NCI-H1048 (cell line): ENCODE measurements at places on chromosomes 16 and 17.

- no peak for DNase-seq
Observed at GRCh38 chr16:4660454-4661007, 32.8 kb upstream of the NUDT16L1 start.

- DNase-seq: no peak
Observed at GRCh38 chr16:27686926-27687325, 137.0 kb downstream of the KATNIP start.

DNA sequence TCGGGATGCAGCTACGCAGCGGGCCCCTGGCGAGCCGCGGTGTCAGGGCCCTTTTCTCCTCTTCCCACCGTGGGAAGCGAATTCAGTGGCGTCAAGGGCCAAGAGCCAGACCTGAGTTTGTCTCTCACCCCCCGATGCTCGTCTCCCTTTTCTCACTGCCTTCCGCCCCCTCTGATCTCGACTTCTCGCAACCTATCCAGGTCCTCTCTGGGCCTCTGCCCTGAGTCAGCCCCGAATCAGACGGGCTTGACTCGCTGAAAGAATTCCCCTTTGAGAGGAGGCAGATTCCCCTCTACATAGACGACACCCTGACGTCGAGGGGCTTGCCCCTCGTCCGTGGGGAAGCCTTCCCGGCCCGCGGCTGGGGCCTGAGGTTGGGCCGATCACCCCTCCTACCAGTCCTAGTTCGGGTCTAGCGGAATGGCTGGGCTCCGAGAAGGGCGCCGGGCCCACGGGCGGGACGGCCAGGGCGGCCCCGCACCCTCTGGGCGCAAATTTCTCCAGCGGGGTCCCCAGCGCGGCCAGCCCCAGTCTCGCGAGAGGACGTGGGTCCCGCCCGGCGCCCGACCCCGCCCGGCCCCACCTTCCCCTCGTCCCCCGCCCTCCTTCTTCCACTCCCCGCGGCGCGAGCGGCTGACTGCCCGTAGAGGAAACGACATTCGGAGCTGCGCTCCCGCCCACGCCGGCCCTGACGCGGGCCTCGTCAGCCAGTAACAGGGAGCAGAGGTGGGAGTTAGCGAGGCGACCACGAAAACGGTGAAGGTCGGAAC, at the start of gene GGNBP2:
Gene GGNBP2 (plus strand): TSS at position 613 of the 770 bp plus-strand sequence. CDS start 806 bp downstream, outside the sequence.
- peak; percentile 72 for DNase-seq

DNA sequence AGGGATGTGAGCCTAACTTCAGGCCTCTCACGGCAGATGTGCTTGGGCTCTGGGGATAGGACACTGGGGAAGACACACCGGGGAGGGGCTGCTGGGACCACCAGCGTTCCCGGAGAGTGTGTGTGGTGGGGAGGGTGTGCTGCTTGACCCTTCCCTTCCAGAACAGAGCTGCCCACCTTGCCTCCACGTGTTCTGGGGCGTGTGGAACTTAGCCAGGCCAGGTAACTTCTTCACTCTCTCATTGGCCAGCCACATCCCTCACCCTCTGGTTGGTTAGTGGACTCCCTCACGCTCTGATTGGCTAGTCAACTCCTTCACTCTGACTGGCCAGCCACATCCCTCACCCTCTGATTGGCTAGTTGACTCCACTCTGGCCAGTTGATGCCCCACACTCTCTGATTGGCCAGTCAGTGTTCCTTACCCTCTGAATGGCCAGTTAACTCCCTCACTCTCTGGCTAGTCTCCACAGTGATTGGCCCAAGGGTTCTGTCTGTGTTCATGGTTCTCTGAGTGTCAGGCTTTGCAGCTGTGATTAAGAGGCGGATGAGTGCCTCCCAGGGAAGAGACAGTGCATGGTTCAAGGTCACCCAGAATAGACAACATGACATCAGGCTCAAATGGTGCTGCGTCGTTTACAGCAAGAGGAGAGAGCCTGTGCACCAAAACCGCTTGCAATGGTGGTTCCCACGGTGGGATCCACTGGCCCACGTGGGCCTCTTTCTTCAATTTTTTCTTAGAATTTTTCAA, 10.0 kb downstream of the TMEM235 start:
- peak; percentile 30 for DNase-seq

DNA sequence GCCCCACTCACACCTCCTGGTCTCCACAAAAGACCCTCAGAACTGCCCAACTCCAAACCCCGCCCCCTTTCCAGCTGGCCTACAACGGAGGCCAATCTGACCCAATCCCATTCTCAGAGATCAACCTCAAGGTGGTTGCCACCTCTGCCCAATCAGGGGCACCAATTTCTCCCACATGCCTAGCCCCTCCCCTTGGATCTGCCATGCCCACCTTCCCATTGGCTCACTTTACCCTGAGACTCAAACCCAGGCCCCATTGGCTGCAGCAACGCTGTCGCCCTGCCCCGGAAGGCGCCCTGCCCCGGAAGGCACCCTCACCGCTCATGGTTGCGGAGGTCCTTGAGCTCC, 10.6 kb downstream of the ZNF668 start:
- DNase-seq: no peak

- DNase-seq: no peak
Observed at GRCh38 chr17:42849451-42850181, 1.4 kb upstream of the AOC3 start.

DNA sequence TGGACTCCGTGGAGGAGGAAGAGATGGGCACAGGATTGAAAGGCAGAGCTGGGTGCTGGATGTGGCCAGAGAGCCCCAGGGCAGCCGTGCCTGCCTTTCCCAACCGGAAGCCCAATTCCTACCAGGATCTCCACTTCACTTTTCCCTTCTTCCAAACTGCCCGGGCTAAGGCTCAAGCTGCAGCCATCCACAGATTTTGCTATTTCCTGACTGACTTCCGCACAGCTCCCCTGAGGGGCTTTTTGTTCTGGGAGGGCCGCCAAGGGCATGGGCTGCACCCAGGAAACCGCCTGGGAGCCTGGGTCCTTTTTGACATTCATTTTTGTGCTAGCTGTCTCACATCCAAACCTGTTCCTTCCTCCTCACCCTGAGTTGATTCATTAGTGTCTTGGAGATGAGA, 4.2 kb downstream of the SHISA6 start:
- no peak for DNase-seq

GRCh38 chr17:74744349-74744713, 4.1 kb upstream of the NHERF1 start:
- DNase-seq: no peak

GRCh38 chr16:4790261-4790660, 2.1 kb upstream of the SEPTIN12 start:
- no peak for DNase-seq

GRCh38 chr17:57114085-57114673, 29.1 kb downstream of the AKAP1 start:
- no peak for DNase-seq

DNA sequence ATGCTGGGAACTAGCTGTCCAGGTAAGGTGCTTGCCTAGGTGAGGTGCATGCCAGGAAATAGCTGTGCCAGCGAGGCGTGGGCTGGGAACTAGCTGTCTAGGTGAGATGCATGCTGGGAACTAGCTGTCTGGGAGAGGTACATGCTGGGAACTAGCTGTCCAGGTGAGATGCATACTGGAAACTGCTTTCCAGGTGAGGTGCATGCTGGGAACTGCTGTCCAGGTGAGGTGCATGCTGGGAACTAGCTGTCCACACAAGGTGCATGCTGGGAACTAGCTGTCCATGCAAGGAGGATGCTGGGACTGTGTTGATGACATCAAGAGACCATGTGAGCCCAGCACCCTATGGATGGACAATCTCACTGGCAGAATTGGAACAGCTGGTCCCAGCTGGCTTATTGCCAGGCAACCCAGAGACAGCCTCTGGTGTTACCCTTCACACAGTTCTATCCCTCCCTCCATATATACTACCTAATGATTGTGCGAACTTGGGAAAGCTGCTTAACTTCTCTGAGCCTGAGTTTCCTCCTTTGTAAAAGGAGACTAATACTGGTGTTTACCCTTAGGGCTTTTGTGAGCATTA, 479.9 kb upstream of the RBFOX1 start:
- DNase-seq: no peak

- no peak for DNase-seq
Observed at GRCh38 chr16:87361916-87362619, 21.5 kb downstream of the FBXO31 start.

DNA sequence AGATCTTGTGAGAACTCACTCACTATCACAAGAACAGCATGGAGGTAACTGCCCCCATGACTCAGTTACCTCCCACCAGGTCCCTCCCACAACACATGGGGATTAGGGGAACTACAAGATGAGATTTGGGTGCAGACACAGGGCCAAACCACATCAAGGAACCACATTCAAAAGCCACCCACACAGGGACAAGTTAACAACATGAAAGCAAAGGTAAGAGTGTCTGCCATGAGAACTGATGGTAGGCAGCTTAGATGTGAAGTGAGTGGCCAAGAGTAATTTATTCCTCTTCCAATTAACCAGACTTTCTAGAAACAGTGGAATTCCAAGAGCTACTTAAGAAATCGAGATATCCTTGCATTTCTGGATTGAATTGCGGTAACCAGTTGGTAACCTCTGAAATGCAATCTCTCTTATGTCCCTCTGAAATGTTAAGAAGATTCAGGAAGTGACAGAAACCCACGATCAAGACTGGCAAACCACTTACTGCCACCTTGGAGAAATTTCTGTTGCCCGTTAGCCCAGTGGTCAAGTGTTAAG, 167.4 kb upstream of the CACNG5 start:
- no peak for DNase-seq

DNA sequence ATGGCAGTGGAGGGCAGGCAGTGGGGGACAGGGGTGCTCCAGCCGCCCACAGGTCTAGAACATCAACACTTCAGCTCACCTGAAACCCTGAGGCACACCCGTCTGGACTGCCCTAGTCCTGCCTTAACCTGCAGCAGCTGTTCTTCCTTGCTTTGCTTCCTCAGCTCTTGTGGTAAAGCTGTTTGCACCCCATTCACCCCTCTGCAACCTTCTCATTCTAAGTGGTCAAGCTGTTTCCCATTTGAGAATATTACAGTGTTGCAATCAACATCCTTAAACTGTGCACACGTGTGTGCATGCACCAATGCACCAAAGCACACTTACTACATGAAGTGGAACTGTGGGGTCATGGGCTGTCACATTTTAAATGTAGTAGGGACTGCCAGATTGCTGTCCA, 32.4 kb downstream of the SCNN1B start:
- DNase-seq: no peak

- DNase-seq: no peak
Observed at GRCh38 chr17:2034806-2035540, 5.0 kb downstream of the DPH1 start.

- no peak for DNase-seq
Observed at GRCh38 chr17:38702916-38703741, 1.9 kb upstream of the MLLT6 start.

- no peak for DNase-seq
Observed at GRCh38 chr17:47856830-47857229, 5.9 kb upstream of the SP6 start.
